Endothelial cell (in vitro differentiated cells): ENCODE measurements at places on chromosomes 4 and X.

GRCh38 chr4:62119195-62119594 is 919.1 kb downstream of the ADGRL3 start:
- DNase-seq, result no peak

- DNase-seq, result no peak
Measured at GRCh38 chrX:118392716-118393115, 46.8 kb downstream of the WDR44 start.

DNA sequence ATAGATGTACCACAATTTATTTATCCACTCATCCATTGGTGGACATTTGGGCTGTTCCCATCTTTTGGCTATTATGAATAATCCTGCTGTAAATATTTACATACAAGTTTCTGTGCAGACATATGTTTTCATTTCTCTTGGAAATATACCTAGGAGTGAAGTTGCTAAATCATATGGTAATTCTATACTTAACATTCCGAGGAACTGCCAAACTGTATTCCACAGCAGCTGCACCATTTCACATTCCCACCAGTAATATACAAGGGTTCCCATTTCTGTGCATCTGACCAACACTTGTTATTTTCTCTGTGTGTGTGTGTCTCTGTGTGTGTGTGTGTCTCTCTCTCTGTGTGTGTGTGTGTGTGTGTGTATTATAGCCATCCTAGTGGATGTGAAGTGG is 15.4 kb upstream of the DOCK11 start:
- DNase-seq, result no peak

GRCh38 chrX:13338996-13339515 is 19.2 kb upstream of the ATXN3L start:
- DNase-seq, result no peak

DNA sequence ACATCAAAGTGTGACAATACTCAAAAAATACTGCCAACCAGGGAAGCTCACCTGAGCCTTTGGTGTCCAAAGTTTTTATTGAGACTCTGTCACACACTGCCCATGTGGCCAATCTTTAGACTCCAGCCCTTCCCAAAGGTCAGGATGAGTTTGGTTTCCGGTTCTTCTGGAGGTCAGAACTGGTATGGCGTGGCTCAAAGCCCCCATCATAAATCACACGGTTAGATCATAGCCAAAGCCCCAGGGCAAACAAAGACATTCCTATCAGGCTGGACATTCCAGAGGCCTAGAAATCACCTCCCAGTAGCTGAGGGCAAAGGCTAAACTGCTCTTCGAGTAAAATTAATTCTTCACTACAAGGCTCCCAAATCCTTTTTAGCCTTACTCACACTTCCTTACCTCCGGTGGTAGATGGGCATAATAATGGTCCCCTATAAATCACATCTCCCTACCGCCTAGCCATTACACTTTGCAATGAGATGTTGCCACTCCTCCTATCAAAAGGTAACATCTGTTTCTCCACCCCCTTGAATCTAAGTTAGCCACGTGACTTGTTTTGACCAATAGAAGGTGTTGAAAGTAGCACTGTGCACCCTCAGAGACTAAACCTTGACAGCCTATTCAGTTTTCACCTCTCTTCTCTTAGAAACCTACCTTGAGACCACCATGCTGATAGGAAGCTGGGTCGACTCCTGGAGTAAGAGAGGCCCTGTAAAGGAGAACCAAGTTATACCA is 137.8 kb upstream of the DUSP21 start:
- no peak for DNase-seq

- no peak for DNase-seq
Measured at GRCh38 chr4:41601025-41601424, 63.1 kb downstream of the LIMCH1 start.
